ENCODE measurements at places on chromosomes 6 and 20.
A peak's percentile ranks its signal among the peaks of the same experiment; 100 is the strongest.

DNA sequence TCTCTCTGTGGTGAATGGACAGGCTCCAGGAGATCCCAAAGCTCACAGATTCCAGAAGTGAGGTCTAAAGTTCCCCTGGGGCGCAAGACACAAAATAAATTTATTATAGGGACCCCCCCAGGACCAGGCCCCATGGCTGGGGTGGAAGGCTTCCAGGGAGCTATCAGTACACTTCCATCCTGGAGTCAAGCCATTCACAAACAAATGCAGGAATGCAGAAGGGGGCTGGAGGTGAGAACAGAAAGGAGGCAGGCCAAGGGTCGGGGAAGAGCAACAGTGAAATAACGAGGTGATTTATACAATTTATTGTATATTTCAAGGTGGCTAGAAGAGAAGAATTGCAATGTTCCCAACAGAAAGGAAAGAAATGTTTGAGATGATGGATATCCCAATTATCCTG, 126.9 kb downstream of the LY86 start:
- no peak for DNase-seq

DNA sequence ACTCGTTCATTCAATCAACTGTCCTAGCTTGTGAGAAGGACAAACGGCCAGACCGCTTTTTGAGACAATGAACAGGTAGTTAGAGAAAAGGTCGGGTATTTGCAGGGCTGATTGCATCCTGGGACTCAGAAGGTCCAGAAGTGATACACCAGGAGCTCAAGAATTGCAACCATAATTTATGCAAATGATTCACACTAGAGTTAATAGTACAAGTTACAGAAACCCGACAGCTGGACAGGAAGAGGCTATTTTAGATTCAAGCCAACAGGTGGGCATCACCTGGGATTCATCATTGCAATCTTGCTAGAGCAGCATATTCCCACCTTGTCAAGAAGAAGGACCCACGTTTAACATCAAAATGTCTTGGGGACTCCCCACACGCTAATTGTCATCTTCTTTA, 83.5 kb downstream of the TNFAIP3 start:
- DNase-seq, result no peak

GRCh38 chr6:32189069-32189741, 797 bp downstream of the PBX2 start:
- no peak for DNase-seq

DNA sequence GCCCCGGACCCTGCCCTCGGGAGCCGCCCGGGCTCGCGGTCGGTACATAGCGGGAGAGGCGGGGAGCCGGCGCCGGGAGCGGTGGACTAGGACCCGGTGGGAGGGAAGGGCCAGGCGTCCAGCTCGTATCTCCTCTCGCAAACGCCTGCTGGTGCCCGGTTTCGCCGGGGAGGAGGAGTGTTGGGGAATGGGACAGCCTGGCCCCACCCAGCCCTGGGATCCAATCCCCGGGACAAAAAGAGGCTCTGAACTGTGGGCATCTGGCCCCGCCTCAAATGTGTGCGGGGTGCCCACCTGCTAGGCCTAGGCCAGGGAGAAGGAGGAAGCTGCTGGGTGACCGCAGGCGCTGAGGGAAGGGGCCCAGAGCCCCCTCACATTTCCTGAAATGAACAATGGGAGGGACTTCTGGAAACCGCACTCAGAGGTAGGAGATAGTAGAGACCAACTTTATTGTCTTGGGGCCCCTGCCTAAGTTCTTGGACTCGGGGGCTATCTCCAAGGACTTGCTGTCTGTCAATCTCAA, at the start of gene KCNK17:
TSS of gene KCNK17 (minus strand) at position 147 of the 523 bp plus-strand sequence. CDS start at position 48, 99 bp downstream.
- no peak for DNase-seq

DNA sequence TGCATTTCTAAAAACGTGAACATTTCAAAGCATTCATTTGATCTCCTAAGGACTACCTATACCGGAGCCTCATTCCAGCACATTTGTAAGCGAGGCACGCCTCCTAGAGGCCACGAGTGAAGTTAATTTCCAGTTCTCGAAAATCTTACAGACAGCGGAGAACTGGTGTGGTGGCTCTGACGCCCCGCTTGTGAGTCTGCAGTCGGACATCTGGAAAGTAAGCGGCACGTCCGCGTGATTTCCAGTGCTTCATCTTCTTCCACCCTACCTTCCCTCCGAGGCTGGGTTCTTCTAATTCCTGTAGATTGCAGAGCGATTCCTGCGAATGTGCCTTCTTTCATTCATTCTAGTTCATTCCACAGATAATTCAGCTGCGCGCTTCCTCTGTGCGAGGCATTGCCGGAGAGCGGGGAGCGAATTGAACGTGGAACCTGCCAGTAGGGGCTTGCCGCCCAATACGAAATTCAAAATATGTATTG, 810 bp upstream of the PRIM2 start:
- DNase-seq, result peak; percentile 66

Data from C1 segment of cervical spinal cord (tissue), 14 donors.